ENCODE measurements at places on chromosomes 7 and 10.

DNA sequence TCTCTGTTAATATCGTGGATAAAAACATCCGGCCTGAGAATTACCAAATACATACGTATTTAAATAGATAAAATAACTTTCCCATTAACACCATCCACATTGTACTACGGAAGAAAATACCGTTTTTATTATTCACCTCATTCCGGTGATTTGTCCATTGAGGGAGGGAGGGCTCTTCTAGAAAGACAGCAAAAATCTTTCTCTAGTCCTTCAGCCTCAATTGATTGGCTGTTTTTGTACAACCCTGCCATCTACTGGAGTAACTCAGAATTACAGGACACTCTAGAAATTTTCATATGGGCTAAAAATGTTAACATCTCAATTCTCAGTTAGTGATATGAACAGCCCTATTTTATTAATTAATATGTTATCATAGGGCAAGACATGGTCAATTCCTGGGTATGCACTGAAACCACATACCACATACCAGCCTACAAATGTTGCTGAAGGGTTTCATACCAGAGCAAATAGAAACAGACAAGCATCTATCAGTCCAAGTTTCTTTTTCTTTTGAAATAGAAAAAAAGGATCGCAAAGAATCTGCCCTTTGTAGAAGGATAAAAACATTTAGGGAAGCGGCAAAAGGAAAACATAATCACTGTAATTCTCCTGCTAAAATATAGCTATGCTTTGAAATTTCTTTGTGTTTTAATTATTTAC lies 55.8 kb upstream of the CDCA7L start:
- peak; percentile 91 for DNase-seq

GRCh38 chr7:25333296-25333928 lies 105.1 kb upstream of the NPVF start:
- DNase-seq = no peak

GRCh38 chr7:14950013-14950412 lies 47.5 kb upstream of the DGKB start:
- DNase-seq = no peak

DNA sequence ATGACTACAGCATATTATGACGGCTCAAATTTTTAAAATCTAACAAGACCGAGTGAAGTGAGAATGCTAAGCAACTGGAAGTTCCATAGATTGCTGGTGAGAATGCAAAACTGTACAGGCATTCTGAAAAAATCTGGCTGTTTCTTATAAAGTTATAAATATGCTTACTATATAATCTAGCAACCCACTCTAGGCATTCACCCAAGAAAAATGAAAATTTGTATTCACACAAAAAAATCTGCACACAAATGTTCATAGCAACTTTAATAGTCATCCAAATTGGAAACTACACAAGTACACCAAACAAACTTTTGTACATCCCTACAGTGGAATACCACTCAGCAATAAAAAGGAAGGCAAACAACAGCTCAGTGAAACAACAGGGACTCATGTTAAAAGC lies 39.9 kb upstream of the STARD3NL start:
- DNase-seq = no peak

GRCh38 chr7:158026636-158027265 lies 560.9 kb downstream of the PTPRN2 start:
- DNase-seq = no peak

- DNase-seq = no peak
Measured at GRCh38 chr10:63094405-63094804, 38.7 kb upstream of the NRBF2 start.

- no peak for DNase-seq
Measured at GRCh38 chr7:24713850-24714675, 43.2 kb downstream of the GSDME start.

GRCh38 chr10:129788215-129788614 lies 175.9 kb downstream of the EBF3 start:
- no peak for DNase-seq

GRCh38 chr7:16875861-16876260 lies 5.9 kb downstream of the AGR3 start:
- no peak for DNase-seq

DNA sequence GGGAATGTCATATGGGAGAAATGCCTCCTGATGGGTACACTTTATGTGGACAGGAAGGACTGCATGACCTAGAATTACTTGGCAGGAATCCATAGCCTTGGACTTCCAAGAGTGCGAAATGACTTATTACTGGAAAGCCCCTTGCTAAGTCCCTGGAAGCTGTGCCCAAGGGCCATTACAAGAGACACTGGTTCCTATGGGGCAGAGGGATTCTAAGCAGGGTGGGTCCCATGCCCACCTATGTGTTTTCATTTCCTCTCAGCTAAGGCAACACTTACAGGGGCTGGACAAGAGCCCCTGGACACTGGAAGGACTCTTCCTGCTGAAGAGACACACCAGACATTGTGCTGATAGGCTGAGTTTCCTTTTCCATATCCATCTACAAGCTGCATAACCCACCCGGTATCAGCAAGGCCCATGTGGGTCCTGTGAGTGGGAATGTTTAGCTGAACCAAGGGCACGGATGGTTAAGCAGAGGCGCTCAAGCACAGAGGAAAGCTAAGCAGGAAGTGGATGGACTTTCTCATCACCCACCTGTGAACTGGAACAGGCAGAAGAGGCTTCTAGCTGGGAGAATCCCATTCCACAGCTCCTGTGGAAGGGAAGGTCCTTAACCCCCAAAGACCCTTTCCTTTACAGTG lies 56.2 kb downstream of the XPNPEP1 start:
- DNase-seq = peak; percentile 5

DNA sequence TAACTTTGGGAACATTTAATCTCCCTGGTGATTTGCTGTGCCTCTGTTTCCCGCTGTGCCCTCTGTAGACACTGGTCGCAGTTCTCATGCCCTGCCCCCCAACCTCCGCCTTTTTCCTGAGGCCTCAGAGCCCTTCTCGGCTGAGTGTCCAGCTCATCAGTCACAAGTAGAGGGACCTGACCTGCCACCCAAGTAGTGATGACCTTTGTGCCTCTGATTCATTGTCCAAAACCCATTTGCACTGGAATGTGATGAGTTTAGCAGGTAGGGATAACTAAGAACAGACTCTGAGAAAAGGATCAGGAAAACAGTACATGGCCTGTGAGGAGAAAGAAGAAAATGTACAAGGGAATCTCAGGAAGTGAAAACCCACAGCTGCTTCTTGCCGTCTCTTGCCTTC lies 58.8 kb downstream of the LANCL2 start:
- DNase-seq = no peak

- DNase-seq = peak; percentile 47
Measured at GRCh38 chr7:29342761-29343160, 148.2 kb downstream of the CHN2 start.

GRCh38 chr7:158283016-158283974 lies 304.3 kb downstream of the PTPRN2 start:
- DNase-seq = no peak

- DNase-seq = peak; percentile 88
Measured at GRCh38 chr10:63466144-63466935, 563 bp upstream of the JMJD1C start.

GRCh38 chr7:17057143-17057509 lies 175.3 kb upstream of the AGR3 start:
- no peak for DNase-seq

DNA sequence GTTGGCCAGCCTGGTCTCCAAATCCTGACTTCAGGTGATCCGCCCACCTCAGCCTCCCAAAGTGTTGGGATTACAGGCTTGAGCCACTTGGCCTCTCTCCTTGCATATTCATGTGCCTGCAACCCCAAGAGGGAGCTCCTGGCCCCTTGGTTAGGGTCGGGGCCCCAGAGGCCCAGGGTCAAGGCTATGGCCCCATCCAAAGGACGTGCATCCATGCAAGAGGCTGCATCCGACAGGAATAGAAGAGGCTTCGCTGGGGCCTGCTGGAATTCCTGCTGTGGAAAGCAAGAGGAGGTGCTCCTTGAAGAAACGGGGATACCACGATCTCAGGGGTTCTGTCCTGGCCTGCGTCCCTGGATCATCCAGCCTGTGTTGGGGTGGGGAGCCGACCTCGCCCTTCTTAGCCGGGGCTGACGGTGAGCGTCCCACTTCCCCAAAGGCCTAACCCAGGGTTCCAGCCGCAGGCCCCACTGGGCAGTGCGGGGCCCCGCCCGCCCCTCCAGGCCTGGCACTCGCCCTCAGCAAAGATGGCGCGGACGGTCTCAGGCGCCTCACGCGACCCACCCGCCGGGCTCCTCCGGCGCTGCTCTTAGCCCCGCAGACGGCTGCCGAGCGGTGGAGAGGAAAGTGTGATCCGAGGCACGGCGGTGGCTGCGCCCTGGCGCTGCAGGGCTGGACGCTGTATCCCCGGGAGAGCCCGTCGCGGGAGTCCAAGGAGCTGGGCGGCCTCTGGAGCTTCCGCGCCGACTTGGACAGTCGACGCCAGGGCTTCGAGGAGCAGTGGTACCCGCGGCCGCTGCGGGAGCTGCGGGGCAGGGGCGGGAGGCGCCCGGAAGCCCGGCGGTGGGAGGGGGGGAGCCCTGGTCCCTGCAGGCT lies 54.7 kb downstream of the ZNF727 start:
- no peak for DNase-seq

GRCh38 chr7:158052381-158053060 lies 535.1 kb downstream of the PTPRN2 start:
- DNase-seq = no peak

DNA sequence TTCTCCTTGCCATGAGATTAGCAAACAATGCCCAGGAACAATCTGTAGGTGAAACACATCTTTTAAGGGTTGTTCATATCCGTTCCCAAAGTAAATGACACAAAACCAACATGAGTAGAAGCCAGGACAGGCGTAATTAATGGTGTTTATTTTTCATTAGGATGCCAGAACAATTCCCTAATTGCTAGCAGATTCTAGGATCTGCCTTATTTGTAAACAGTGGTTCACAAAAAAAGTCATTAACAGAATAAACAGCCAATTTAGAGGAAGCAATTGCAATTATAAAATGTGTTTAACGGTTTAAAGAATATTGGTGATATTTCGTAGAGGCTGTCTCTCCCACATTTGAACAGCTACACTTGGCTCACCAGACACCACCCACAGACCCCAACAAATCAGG lies 250.6 kb upstream of the GPR26 start:
- no peak for DNase-seq

GRCh38 chr7:139924461-139924860 lies 95.4 kb downstream of the TBXAS1 start:
- no peak for DNase-seq

DNA sequence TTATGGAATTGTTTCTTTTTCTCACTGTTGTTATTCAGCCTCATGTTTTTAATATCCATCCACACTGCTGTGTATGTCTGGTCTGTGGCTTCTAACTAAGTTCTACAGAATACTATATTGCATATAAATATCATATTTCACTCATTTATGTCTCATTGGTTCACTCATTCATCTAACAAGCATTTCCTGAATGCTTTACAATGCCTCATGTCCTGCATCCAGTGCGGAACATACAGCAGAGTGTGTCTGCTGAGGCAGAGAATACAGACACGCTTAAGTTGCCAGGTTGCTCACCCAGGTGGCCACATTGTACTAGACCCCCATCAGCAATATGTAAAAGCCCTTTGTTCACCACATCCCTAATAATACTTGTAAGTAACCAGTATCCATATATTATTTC lies 111.8 kb upstream of the CNTNAP2 start:
- no peak for DNase-seq

GRCh38 chr7:473870-474604 lies 45.6 kb downstream of the PDGFA start:
- DNase-seq = no peak

DNA sequence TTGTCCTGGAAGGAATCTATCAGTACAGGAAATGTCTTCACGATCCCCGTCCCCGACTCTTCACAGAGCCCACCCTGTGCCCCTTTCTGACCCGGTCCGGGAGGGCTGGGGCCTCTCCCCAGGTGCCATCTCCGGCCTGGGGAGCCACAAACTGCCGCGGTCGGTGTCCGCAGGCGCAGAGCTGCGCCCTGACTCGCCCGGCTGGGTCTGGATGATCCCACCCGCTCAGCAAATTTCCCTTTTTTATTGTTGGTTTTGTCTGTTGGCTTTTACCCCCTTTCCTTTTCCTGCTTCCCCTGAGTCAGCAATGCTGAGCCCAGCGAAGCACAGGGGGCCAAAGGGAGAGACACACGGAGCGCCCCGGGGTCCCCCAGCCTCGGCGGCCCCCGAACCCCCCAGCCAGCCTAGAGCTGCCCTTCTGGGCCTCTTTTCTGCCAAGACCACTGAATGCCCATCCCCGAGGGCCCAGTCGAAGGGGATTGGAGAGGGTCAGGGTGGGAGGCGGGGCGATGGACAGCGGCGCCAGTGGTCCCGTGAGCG lies 30.9 kb downstream of the LEP start:
- peak; percentile 43 for DNase-seq

- no peak for DNase-seq
Measured at GRCh38 chr10:101650863-101651262, 44.1 kb downstream of the FBXW4 start.

DNA sequence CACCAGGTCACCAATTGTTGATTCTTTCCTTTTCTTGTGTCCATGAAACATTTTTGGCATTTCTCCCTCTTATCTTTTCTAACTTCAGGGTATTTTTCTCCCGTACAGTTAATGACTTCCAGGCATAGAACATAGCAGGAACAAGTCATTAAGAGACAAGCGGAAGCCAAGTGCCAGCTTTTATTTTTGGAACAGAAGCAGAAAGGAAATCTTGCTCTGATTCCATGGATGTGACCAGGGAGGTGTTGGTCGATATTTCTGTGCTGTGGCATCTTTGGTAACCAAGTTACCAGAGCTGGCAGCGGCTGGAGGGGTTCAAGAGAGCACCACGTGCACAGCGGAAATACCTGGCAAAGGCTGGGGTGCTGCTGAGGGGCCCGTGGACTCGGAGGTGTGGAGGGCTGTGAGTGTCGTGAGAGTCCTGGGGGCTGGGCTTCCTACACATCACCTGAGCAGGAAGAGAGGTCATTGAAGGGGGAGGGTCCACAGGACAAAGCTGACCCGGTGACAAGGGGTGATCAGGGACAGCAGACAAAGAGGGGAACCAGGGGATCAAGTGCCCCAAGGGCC lies 1.8 kb downstream of the LLCFC1 start:
- DNase-seq = no peak

Data from DMS53 (cell line).